ENCODE measurements at places on chromosomes 5 and 9.

DNA sequence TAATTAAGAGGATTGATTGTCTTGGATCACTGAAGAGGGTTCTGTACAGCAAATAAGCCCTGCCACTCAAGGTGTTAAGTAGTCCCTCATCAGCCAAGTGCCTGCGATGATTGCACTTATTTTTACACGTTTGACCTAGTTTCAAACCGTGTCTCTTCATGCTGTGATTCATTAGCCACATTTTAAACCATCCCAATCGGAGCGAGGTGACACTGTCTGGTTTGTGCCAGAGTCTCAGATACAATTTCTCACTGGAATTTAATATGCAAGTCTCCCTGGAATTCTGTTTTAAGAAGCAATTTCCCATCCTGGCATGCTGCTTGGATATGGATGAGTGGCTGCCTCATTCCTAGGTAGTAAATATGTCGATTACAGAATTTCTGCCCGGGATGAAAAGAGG lies 1.6 kb downstream of the INSYN2B start:
- DNase-seq: no peak

DNA sequence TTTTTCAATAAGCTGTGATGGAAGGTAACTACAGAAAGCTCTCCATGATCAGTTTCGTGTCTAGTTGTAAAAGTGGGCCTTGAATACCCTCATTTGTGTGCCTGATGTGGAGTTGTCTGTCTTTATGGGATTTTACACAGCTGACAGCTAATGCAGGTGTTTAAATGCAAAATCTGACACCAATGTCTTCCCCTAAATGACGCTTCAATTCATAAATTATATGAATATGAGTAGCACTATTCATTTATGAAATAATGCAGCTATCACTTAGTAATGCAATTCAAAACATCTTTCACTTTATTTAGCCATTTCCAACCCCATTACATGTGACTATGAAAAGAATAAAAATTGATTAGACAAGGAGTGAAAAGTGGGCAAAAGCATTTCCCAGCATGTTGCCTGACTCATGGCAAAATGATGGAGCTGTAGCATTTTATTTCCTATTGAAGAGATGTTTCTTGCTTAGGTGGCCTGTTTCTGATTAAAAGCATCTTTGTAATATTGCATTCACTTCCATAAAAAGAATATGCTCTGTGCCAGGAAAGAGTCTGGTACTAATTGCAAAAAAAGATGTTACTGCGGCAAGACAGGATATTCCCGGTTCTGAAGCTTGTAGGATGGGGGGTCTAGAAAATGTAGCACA lies 116.7 kb upstream of the HAPLN1 start:
- DNase-seq: no peak

DNA sequence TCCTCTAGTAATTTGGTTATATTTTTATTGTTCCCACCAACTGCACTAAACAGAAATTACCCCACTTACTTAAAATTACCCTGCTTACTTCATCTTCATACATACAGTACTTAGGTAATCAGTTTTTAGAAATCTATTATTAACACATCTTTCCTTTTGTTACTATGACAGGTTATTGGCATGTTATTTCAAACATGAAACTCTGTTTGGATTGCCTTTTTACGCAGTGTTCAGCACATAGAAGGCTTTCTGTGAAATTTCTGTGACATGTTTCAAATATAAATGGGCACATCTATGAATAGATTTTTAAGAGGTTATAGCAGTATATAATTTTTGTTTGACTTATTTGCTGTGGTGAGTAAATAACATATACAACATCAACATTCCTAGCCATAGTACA lies 22.5 kb downstream of the SRFBP1 start:
- no peak for DNase-seq

- DNase-seq: no peak
These were observed 153.3 kb downstream of the PJA2 start for GRCh38 chr5:109256486-109256885.

GRCh38 chr9:22415941-22416691 lies 30.5 kb upstream of the DMRTA1 start:
- DNase-seq: no peak

GRCh38 chr9:34158362-34158869 lies 20.4 kb upstream of the UBAP1 start:
- peak; percentile 73 for DNase-seq

GRCh38 chr5:75584641-75585040 lies 26.6 kb upstream of the ANKDD1B start:
- no peak for DNase-seq

DNA sequence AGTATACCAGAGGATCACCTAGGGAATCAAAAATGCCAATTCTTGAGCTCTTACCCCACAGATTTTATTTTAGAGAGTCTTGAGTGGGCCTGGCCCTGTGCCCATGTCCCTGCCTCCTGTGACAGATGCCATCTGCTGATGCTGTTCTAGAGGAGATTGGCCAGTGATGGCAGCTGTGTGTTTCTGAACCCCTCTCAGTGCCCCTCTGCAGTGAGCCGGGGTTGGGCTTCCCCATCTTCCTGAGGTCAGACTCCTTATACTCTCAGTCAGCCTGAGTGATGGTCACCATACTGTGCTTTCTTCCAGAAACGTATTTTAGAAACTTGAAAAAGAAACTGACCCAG lies 6.1 kb downstream of the PTCD2 start:
- no peak for DNase-seq

GRCh38 chr9:129451089-129451656 lies 169.7 kb downstream of the C9orf50 start:
- DNase-seq: no peak

- no peak for DNase-seq
These were observed 33.3 kb downstream of the PUM3 start for GRCh38 chr9:2810420-2811075.

DNA sequence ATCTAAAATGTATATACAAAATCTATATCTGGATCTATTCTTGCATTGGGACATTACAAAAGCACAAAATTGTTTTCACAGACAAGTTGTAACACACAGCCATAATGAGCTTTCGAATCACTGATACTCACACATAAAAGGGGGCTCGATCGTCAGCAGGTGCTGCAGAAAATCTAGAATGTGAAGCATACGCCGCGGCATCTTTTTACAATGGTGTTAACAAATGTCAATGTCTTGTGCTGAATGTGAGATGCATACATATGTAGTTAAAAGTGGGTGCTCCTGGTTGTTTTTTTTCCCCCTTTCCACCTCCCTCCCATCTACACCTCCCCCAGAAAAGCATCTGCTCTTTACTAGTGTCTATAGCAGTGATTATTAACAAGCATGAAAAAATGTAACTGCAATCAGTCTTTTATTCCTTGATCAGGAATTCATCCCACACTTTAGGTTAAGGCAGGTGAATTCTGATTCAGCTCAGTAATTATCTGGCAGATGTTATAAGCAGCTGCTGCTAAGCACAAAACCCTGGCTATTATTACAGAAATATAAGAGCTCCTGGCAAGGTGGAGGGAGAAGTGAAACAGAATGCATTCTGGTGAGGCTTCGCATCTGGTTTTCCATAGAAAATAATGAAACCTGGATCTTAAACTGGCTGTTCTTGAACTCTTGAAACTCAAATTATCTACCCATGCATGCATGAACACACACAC lies 114.1 kb downstream of the MPDZ start:
- peak; percentile 76 for DNase-seq

DNA sequence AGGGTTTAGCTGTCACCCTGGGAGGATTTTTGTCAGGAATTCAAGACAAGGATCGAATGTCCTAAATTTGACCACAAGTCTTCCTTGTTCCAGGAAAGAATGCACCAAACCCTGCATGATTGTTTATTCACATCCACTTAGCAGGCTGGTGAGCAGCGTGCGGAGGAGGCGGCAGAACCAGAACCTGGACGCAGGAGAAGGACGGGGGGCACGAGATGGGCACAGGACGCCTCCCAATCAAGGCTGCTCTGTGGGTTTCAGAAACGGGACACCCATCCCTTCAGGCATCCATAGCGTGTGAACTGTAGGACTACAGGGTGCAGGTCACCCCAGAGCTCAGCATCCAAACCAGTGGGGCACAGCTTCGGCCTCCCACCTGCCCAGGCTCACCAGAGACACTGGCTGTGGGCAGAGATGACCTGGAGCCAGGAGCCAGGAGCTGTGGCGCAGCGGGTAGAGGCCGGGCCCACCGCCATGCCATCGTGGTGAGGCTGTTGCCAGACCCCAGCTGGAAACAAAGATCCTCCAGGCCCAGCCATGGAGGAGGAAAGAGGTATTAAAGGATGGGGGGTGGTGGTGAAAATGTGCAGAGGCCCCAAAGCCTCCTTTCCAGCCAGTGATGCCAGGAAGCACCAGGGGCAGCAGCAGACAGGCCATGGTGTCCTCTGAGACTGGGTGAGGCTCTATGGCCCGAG lies 32.3 kb upstream of the ADAMTS2 start:
- DNase-seq: no peak

GRCh38 chr9:132575005-132575609 lies 7.3 kb upstream of the BARHL1 start:
- DNase-seq: peak; percentile 40

DNA sequence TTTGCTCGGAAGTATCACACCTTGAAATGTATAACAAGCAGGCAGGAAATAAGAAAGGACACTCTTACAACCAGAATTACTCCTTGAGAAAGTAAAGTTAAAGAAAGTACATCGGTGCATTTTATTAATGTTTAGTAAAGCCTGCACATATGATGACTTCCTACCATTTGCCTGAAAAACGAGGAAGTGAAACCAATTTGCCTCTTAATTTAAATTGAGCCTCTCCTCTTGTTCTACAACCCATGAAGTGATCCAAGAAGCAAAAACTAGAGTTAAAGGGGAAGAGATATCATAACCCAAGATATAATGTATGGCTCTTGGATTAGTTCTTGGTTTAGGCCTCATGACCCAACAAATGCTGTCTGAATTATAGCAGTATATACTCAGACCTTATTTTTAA lies 95.6 kb downstream of the GNAQ start:
- DNase-seq: no peak

GRCh38 chr5:159891371-159891770 lies 24.9 kb upstream of the ADRA1B start:
- no peak for DNase-seq
